Foreskin fibroblast (primary cell): ENCODE measurements at places on chromosomes 4 and X.

GRCh38 chrX:97968376-97969163, 1084.9 kb downstream of the RPA4 start:
- DNase-seq: no peak

DNA sequence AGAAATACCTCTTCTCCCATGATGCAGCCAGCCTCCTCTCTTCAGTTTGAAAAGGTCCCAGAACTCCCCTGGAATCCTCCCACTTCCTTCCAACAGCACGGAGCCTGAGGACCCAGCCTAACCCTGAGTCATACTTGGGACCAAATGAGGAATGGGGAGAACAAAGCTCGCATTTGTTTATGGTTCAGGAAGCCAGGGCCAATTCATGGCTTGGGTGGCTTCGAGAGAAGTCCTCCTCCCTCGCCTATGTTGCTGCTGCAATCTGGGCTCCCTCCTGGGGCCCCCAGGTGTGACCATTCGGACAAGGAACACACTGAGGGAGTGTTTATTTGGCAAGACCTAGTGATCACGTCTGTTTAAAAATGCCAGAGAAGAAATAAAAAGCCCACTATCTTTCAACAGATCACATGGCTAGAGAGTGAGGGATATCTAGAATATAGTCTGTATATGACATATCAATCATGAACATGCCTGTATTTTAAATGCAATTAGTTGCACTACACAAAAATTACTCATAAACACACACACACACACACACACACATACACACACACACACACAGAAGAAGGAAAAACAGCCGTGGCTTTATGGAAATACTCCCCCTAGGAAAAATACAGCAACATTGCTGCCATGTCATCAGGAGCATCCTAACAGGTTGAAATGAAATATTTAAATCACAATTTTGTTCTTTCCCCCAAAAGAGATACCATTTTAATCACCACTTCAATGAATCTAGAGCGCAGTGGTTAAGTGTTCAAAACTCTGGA, 155.7 kb upstream of the MAP3K15 start:
- peak; percentile 86 for DNase-seq

DNA sequence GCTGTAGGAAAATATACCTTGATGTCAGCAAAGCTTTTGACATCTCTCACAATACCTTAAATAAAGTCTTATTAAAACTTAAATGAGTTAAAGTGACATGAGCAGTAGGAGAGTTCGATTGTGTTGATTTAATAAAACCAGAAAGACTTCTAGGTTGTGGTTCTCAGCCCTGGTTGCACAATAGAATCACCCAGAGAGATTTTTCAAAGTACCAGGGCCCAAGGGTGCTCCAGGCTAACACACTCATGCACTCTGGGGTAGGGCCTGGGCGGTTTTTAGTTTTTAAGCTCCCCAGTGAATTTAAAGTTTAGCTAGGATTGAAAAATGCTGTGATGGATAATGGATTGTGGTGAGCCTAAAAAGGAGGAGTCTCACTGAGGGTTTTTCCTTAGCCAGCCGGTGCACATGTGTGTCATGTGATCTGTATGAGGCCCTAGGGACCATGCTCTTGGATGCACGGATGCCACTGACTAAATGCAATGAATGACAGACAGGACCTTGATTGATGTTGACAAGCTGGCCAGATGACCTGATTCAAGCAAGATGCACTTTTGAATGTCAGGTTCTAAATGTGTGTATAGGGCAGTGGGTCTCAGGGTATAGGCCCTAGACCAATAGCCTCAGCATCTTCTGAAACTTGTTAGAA, 185.0 kb downstream of the PTTG2 start:
- DNase-seq: no peak

- DNase-seq: no peak
Measured at GRCh38 chr4:101850698-101851097, 60.2 kb downstream of the BANK1 start.

GRCh38 chr4:140044337-140044902, 109.6 kb downstream of the MAML3 start:
- peak; percentile 29 for DNase-seq

DNA sequence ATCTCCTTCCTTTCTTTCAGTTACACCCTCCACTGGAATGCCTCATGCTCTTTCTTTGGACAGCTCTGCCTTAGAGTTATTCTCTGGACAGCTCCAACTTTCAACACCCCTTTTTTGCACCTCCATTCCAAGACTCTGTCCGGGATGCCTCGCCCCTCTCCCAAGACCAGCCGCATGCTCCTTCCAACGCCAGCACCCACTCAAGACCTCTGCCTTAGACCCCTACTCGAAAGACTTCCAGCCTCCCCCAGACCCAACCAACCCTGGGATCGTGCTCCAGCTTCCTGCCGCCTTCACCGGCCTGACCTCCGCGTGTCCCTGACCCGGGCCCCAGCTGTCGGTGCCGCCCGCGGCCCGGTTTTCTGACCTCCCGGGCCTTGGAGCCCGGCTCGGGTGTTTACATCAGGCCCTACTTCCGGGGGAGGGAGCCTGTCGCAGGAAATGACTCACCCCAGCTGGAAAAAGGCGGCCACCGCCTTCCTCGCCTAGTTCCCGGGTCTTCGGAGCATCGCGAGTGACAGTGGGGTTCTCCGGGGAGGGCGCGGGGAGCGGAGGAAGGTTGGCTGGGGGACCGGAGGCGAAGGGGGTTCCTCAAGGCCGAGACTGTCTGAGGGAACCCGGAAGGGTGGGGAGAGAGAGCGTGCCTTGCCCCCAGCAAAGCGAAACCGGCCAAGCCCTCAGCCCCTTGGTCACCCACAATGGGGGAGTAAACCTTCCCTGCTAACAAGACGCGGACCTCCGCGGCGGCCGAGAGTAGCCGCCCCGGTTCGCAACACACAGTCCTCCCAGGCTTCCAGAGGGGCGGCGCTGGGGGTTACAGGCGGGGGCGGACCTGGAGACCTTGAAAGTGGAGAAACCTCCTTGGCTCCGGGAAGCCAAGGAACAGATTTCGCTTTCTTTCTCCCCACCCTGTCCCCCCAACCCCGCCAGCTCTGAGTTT, at the start of gene WDR45:
Gene WDR45, minus strand, starts transcription at position 399 of the 940 bp plus-strand sequence. CDS start 1,792 bp downstream, outside the sequence.
- DNase-seq: peak; percentile 60

DNA sequence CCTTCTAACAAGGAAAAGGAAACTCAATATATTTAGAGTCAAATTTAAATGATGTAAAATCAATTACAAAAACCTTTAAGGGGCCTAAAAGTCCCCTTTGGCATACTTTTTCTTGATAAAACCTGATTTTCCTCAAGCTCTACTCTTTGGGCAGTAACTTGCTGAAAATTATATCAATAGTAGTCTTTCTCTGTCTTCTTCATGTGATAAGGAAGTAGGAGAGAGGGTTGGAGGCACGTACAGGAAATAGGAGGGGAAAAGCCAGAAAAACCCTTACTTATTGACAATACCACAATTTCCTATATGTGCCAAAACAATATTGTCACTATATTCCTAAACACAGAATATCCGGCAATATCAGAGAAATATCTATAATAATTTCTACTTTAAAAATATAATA, 9.6 kb downstream of the RHOH start:
- no peak for DNase-seq

DNA sequence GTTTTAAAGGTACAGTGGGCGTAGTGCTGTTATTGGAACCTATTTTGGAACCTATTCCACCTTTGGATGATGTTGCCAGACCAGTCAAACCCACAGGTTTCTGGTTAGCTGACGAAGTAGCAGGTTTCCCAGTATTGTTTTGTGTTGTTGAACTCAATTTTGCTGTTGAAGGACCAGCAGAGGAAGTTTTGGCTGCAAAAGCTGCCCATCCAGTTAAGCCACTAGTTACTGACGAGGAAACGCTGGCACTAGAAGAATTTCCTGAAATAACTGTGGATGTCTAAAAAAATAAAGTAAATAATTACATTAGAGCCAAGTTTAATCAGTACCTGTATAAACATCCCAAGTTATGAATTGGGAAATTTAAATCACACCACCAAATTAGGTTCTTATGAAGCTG, 25.5 kb downstream of the INTS12 start:
- DNase-seq: no peak

- DNase-seq: peak; percentile 39
Measured at GRCh38 chr4:105352826-105353225, 121.0 kb downstream of the PPA2 start.

DNA sequence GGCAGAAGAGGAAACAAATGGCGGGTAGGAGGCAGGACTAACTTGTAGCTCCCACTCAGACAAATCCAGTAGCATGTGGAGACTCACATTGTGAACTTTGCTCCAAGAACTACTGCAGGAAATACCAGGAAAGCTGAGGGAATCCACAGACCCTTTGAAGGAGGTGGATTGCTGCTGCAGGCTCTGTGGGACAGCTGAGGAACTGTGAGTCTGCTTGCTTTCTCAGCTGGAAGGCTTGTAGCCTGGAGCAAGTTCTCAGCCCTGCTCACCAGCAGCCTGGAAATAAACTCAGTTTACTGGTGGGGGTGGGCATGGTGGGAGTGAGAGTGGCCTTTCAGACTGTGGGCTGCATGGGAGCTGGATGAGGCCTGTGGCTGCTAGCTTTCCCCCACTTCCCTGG, 16.0 kb downstream of the RTL3 start:
- DNase-seq: peak; percentile 35

DNA sequence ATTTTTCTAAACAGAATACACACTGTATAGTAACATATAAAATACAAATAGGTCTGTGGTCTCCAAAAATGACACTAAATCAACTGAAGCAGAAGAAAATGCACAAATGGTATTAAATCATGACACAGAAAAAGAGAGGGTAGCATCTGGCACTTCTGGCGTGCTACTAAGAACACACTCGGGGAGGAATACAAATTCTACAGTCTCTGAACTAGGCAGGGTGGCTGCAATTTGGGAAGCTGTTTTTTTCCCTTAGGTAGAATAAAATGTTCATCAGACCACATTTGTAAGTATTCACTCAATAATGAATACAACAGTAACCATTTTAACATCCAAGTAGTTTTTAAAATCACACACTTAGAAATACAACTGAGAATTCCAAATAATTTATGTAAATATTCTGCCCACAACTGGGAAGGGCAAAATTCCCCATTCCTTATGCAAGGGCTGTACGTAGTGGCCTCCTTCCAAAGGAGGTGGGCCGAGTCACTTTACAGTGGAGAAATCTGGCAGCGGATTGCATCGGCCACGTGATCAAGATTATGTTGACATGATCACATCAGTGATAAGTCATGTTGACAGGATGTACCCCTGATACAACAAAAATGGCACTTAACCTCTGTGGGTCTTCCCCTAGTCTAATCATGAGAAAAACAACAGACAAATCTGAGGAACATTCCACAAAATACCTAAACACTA, 101.1 kb downstream of the TSPAN5 start:
- DNase-seq: peak; percentile 57

- DNase-seq: no peak
Measured at GRCh38 chrX:119186194-119186593, 49.9 kb upstream of the PGRMC1 start.

GRCh38 chrX:39170464-39170863, 369.2 kb downstream of the MID1IP1 start:
- DNase-seq: no peak

DNA sequence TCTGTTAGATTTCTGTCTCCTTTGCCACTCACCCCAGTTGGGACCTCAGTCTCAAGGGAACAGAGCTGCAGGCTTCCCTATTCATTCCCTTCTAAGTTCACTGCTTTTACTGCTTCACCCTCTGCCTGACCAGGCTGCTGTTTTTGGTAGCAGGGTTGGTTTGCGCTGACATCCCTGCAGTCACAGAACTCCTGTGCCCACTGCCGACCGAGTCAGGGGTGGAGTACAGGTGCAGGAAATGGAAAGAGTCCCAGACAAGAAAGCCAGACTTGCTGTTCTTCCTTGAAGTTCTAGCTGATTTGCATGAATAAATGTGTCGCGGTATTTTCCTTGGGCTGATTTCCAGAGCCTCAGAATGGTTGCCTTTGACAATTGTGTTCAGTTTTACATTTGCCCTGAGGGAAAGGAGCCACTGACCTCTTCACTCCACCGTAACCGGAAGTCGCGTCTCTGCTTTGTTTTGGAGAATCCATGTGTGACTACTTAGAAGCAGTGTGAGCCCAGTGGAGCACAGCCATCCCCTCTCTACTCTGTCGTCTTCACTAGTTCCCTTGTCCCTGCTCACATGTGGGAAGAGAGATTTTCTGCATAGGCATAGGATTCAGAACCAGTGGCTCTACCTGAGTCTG, 84.8 kb downstream of the TNIP2 start:
- DNase-seq: no peak

DNA sequence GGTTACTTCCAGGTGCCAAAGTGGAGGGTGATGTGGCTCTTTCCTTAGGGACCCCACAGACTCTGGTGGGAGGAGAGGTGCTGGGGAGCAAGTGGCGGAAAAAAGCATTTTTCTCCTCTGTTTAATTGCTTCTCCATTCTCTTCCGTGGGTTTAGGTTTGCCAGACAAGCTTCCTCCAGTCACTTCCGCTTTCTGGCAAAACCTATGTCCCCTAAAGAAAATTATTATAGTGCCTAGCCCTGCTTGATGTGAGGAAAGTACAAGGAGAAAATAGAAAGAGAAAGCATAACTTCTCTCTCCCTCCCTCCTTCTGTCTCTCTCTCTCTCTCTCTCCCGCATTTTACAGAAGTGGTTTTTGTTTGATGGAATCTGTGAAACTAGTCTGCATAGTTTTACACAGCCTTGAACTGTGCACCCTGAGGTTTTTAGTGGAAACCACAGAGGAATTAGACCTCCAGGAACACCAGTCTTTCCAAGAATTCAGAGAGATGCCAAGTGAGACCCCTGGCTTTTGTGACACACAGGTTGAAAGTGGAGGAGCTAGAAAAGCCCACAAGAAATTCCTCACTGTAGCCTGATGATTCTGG, 231.1 kb upstream of the ANXA3 start:
- DNase-seq: no peak

- peak; percentile 33 for DNase-seq
Measured at GRCh38 chr4:8871417-8872401, at the start of gene HMX1. Gene HMX1, minus strand, starts transcription at chr4:8871839. Its CDS starts 225 bp downstream, at chr4:8871614.

GRCh38 chr4:61783050-61783449, 582.9 kb downstream of the ADGRL3 start:
- no peak for DNase-seq

DNA sequence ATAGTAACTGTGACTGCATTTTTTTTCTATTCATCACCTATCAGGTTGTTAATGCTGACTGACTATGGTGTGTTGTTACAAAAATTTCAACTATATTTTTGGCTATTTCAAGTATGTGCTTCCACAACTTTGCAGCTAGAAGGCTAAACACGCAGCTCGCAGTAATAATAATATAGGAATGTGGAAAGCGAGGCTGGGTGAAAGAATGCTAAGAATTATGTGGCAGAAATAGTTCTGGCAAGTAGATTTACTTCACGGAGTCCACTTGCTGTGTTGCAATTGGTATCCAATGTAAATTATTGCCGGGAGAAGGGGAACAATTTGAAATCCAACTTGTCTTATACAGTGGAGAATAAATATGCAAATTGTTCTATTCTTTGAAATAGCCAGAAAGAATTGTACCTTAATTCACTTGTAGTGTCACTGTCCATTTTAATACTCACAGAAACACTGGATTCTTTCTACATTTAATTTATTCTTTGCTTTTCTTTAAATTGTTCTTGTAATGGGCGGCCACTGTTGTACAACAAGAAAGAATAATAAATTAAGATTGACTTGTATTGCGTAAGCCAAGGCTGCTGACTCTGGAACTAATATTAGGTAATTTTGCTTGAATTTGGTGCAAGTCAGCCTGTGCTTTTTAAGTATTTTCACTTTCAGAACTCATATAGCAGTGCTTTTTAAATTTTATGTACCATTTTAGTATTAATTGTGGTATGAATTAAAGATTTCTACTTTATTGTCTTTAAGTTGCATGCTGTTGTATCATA, 154.9 kb downstream of the FRMPD4 start:
- DNase-seq: no peak
